ENCODE measurements at places on chromosomes 16 and 17.

DNA sequence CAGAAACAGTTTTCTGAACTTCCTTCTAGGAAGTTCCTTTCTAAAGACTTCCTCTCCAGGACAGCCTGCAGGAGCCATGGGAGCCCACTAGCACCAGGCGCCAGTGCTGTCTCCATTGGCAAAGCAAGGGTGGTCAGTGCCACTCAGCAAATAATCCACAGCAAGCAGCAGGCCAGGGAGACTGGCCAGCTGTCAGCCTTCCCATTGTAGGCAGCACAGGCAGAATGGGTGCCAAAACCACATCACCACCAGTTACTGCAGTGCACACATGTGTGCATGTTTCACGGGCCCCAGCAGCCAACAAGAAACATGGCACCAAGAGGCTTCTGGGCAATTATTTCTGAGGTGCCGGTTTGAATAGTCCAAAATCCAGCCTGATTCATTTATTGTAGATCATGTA lies 26.7 kb downstream of the DNASE1 start:
- DNase-seq: no peak

GRCh38 chr17:16911141-16911937 lies 60.6 kb downstream of the TNFRSF13B start:
- DNase-seq: no peak

GRCh38 chr16:10308305-10309193 lies 77.3 kb upstream of the ATF7IP2 start:
- DNase-seq: no peak

GRCh38 chr17:9647014-9647413 lies 1.7 kb downstream of the USP43 start:
- no peak for DNase-seq

GRCh38 chr17:77622647-77623046 lies 335.9 kb upstream of the TNRC6C start:
- DNase-seq: no peak

DNA sequence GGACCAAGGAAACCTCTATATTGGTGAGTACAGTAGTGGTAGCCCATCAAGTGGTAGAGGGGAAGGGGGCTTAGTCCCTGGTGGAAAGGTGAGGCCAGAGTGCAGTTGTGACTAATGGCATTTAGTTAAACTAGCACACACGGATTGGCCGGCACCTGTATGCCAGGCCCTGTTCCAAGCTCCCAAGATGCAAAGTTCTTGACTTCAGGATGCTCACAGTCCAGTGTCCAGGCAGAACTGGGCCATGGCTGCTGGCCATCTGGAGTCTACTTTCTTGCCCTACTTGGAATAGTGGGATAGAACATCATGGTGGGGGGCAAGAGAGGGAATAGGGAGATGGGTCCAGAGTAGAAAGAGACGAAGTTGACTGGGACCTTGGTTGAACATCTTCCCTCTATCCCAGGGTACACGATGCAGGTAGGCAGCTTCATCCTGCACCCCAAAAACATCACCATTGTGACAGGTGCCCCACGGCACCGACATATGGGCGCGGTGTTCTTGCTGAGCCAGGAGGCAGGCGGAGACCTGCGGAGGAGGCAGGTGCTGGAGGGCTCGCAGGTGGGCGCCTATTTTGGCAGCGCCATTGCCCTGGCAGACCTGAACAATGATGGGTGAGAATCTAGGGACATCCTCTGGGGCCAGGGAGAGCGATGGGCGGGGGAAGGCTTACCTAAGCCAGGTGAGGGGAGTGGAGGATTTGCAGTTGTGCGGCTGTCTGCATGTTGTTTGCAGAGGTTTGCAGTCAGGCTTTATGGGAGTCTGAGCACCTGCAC lies 15.2 kb downstream of the ITGA3 start:
- DNase-seq: no peak
